Left ventricle myocardium superior (tissue), 1 donor: ENCODE measurements at places on chromosomes 11 and 22. TPM values are rescaled to one million over a fixed set of nuclear protein-coding genes. Genes with fewer than 3 reads are reported as not detected.

SGSM1 gene
- 11.6 TPM for total RNA-seq

OR6T1 gene
- total RNA-seq: not detected

CECR2 gene
- 7.1 TPM for total RNA-seq

KIF18A gene
- total RNA-seq: 0.37 TPM

CCDC73 gene
- total RNA-seq: not detected

GPR83 gene
- 0.17 TPM for total RNA-seq

GRCh38 chr11:111559800-111560464 lies 19.4 kb downstream of the LAYN start:
- no peak for DNase-seq

DNA sequence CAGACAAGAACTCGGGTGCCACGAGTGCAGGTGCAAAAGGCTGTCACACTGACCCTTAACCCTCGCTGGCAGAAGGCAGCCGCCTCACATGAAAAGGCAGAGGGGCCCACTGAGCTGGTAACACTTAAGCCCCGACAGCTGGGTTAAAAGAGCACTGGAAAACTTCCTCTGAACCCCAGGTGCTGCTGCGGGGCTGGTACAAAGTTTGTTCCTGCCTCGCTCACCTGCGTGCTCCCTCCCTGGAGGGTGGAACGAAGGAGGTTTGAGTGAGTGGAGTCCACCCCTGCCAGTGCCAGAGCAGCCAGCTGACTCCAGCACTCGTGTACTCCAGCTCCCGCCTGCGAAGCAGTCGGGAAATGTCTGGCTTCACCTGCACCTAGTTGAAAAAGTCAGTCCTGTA lies 12.6 kb downstream of the SULT4A1 start:
- DNase-seq: no peak

DNA sequence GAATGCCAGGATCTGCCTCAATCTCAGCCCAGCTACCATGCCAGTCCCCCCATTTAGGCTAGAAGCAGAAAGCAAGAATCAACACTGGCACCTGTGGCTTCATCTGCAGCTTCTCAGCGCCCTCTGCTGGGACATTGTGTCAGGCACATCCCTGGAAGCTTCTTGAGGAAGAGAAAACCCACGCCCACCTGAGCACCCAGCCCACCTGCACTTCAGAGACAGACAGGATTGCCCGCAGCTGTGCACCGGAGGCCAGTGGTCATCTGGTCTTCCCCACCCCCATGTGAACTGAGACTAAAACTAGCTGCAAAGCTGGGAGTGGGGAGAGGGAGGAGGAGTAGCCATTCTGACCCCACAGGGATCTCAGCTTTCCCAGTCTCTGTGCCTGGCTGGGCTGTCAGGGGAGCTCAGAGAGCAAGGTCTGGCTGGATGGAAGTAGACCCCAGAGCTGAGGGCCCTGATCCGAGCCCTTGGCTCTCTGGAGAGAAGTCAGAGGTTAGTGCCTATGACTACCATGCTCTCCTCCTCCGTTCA lies 66.8 kb downstream of the FEZ1 start:
- peak; percentile 78 for DNase-seq

GRCh38 chr22:17397756-17398547 lies 28.7 kb downstream of the CECR2 start:
- no peak for DNase-seq

GRCh38 chr11:8362491-8362890 lies 98.8 kb upstream of the LMO1 start:
- no peak for DNase-seq

- peak; percentile 90 for DNase-seq
Observed at GRCh38 chr22:50531962-50532674, 2.3 kb upstream of the TYMP start.

GRCh38 chr22:32533265-32534111 lies 58.9 kb downstream of the FBXO7 start:
- no peak for DNase-seq

- DNase-seq: no peak
Observed at GRCh38 chr11:20342347-20343141, 21.0 kb upstream of the HTATIP2 start.
